ENCODE measurements at places on chromosomes 16 and 17.

DNA sequence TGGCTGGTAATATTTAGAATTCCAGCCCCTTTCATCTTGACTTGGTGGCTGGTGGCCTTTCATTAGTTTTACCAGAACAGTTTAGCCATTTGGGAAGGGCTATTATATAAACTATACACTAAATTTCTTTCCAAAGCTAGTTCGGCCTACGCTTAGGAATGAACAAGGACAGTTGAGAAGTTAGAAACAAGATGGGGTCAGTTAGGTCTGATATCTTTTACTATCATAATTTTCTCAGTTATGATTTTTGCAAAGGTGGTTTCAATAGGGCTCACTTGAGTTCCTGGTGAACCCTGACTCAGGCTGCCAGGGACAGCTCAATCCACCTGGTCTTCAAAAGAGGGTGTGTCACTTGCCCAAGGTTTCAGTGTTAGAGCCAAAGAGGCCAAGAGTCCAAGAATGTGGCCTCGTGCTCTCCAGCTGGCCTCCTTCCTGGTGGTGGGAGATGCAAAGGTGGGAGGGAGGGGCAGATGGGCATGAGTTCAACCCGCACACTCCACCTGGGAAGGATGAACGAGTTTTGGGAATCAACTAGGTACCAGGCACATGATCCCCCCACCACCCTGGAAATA is 4.0 kb upstream of the PHOSPHO1 start:
- DNase-seq: no peak

- no peak for DNase-seq
These were observed 49.4 kb downstream of the SLC39A11 start for GRCh38 chr17:73042809-73043685.

DNA sequence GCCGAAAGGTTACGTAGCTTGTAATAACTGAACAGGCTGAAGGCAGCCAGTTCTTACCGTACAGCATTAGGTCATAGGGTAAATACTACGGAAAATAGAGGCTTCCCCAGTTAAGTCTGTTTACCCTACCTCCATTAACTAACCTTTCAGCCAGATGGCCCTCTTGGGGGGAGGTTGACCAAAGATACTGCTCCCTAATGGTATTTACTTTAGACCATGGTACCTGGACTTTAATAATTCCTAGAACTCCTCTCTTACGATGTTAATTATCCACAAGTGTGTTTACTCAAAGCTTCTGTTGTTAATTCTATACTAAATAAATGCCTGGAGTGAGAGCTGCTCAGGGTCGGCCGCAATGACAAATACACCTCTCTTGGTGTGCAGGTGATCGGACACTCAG is 9.8 kb upstream of the ADAT1 start:
- no peak for DNase-seq

GRCh38 chr17:28258347-28258887 is 60.6 kb upstream of the TMEM97 start:
- no peak for DNase-seq

- no peak for DNase-seq
These were observed 124.5 kb upstream of the CIBAR2 start for GRCh38 chr16:85236818-85237150.

DNA sequence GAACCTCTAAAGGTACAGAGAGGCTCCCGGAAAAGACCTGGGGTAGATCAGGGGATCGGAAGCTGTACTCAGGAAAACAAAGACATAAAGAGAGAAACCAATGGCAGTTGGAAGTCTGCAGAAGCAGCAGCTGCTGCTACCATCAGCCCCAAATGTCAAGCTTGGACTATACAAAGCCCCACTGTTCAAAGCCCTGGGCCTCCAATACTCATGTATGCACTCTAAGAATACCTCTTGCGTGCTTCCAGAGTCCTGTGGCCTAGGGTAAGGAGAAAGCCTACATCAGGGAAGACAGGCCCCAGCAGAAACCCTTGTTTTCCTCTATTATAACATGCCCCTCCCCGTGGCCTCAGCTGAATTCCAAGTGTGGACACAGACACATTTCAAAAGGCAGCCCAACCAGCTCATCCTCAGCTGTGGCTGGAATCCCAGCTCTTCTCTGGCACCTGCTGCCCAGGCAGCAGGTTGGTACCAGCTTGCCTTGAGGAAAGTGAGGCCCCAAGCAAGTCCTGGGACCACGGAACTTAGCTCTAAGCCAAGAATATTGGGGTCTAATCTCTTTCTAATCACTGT is 19.3 kb upstream of the MTMR4 start:
- DNase-seq: no peak

DNA sequence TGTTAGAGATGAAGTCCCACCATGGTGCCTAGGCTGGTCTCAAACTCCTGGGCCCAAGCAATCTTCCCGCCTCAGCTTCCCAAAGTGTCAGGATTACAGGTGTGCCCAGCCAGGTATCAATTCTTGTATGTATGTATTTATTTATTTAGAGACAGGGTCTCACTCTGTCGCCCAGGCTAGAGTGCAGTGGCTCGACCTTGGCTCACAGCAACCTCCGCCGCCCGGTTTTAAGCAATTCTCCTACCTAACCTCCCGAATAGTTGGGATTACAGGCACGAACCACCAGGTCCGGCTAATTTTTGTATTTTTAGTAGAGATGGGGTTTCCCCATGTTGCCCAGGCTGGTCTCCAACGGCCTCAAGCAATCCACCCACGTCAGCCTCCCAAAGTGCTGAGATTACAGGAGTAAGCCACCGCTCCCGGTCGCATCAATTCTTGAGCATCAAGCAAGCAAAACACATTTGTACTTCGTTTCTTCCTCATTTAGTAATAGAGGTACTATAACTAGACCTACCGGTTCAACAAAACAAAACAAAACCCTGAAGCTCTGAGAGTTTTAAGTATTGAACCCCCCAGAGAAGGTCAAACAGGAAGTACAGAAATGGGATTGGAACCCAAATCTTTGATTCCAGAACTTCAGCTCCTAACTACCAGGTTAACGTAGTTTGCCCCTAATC is 1.0 kb upstream of the ZNF500 start:
- no peak for DNase-seq

- no peak for DNase-seq
These were observed 34.3 kb upstream of the WSCD1 start for GRCh38 chr17:6035801-6036394.

GRCh38 chr16:70454222-70455034 is at the start of gene FCSK:
FCSK (plus strand) TSS chr16:70454595; CDS start chr16:70463191, 8,596 bp downstream.
- DNase-seq: peak; percentile 63

- no peak for DNase-seq
These were observed at the start of gene SLC6A4 for GRCh38 chr17:30235386-30236296. SLC6A4 (minus strand) TSS chr17:30235697; CDS start chr17:30221958, 13,739 bp downstream.

GRCh38 chr16:5581908-5582307 is 484.3 kb upstream of the EEF2KMT start:
- no peak for DNase-seq

GRCh38 chr17:80290156-80290555 is 29.5 kb downstream of the RNF213 start:
- DNase-seq: no peak

GRCh38 chr16:52462816-52463215 is 84.1 kb downstream of the TOX3 start:
- DNase-seq: no peak

- DNase-seq: no peak
These were observed 4.8 kb downstream of the RHBDF2 start for GRCh38 chr17:76496464-76496863.

DNA sequence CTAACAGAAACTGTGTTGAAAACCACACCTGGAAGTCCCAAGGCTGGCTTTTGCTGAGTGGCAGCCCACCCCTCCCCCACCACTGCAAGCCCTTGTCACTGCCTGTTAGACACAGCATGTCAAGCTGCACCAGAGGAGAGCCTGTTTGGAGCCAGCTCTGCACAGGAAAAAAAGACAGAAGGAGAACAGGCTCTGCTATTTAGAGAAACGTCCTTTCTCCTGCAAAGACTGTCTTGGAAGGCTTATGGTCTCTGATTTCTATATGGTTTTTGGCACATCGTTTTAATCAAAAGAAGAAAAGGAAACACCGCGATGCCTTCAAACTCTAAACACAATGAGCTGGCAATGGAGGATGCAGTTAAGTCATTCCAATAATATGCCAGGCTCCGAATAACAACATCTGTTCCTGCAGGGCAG is 275.5 kb downstream of the MAP2K4 start:
- no peak for DNase-seq

GRCh38 chr16:28491230-28491969 is 474 bp downstream of the CLN3 start:
- DNase-seq: peak; percentile 47

DNA sequence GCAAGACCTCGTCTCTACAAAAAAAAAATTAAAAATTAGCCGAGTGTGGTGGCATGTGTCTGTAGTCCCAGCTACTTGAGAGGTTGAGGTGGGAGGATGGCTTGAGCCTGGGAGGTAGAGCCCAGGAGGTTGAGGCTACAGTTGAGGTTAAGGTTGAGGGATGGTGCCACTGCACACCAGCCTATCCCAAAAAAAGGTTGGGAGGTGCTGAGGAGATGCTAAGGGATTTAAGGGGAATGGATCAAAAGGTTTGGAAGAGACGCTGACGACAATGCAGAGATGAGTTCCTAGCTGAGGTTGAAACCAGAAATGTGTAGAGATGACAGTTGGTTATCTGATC is 4.7 kb upstream of the NSMCE1 start:
- DNase-seq: no peak

GRCh38 chr16:49662569-49662968 is 193.3 kb downstream of the ZNF423 start:
- no peak for DNase-seq

- DNase-seq: no peak
These were observed 7.7 kb downstream of the HS3ST3B1 start for GRCh38 chr17:14308636-14308964.

DNA sequence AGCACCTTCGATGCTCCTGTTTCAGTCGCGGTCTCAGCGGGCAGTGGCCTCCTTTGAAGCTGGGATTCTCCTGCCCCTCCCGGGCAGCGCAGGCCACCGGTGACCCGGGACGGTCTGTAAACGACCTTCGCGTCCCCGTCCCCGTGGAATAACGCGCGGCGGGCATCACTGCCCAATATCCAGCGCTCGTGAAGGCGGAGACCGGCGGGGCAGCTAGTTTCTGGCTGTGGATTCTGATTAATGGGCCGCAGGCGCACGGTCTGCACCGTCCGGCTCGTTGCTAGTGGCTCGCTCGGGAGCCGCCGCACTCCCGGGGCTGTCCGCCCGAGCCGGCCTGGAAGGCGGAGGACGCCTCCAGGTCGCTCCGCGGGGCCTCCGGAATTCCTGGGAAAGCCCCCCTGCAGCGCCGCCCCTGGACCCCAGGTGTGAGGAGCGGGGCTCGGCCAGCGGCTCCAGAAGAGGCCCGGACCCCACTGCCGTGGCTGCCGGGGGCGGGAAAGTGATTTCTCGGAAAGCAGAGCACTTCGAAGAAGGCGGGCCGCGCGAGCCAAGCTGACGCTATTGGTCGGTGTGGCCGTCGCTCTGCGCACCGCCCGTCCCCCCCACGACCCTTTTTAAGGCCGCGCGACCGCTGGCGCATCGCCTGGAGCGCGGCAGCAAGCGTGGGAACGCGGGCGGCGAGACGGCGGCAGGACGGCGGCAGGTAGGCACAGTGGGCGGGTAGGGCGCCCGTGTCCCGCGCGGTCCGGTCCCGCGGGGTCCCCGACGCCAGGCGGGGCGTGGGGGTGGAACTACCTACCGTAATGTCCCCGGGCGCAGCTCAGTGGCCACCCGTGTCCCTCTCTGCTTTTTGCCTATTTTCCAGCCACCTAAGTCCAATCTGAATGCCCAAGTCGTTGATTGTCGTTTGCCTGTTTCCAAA is at the start of gene IRF8:
TSS of gene IRF8 (plus strand) at position 642 of the 922 bp plus-strand sequence. CDS start 3,854 bp downstream, outside the sequence.
- peak; percentile 4 for DNase-seq

GRCh38 chr17:5065227-5065744 is 13.0 kb upstream of the ZFP3 start:
- no peak for DNase-seq

GRCh38 chr17:44922746-44923470 is 7.6 kb upstream of the GFAP start:
- DNase-seq: no peak

- DNase-seq: peak; percentile 51
These were observed 19.6 kb upstream of the TNFRSF13B start for GRCh38 chr17:16991349-16992009.

DNA sequence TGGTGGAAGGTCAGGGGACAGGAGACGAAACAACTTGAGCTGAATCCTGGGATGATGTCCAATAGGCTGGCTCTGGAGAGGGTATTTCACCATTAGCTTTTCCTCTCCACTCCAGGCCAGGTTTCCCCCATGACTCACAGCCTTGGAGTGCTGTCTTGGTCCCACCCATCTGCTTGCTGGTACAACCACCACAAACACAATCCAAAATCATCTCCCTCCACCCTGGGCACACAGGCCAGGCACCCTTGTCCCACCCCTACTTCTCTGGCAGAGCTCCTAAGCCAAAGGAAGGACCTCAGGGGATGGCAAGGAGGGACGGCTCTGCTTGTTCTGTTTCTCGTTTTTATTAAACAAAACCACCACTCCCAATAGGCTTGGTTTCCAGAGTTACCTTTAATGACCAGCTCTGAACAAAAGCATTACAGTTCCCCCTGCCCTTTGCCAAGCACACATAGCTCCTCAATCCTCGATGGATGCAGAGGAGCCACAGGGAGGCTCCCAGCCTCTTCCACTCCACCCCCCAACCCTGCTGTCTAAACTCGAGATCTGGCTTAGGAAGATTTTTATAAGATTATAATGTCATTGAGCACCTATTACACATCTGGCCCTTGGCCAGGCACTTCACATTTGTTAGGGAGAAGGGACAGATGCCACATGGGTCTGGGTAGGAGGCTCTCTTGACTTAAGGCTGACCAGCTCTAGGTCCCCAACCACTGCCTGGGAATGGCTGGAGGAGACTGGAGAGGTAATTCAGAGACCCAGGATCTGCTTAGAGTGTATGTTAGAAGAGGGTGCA is 13.3 kb downstream of the CAVIN1 start:
- DNase-seq: no peak

DNA sequence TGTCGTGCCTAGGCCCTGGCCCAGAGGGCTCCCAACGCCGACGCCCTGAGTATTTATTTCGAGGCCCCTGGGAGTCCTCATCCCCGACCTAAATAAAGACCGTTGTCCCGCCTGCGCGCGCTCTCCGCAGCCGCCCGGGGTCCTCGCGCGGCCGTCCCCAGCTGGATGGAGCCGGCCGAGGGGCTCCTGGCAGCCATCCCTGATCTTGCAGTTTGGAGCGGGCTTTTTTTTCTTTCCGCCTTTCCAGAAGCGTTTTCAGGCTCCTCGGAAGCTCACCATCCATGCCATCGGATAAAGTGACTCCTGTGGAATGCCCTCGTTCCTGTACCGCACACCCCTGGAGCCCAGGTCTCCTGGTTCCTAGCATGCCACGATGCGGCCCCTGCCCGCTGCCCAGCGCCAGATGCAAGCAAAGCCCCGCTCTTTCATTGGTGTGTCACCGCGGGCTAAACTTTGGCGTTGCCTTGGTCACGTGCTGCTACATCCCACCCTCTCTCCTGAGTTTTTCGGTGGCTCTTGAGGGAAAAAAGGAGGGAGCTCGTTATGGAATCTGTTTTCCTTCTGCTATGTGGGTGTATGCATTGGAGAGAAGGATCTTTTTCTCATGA is 716 bp downstream of the TMEM94 start:
- DNase-seq: peak; percentile 60

GRCh38 chr16:30046178-30046577 is 15.1 kb upstream of the TLCD3B start:
- no peak for DNase-seq

- no peak for DNase-seq
These were observed 41.4 kb upstream of the CIBAR2 start for GRCh38 chr16:85153656-85154091.
